Natural killer cell (primary cell): ENCODE measurements at places on chromosomes 11 and 22. TPM values are rescaled to one million over a fixed set of nuclear protein-coding genes. Genes with fewer than 3 reads are reported as not detected.

MS4A12 gene
- not detected for total RNA-seq

LRP4 gene
- total RNA-seq = not detected

- H3K27me3 ChIP-seq = no peaks in the 10 kb centered on the region
- H3K27ac ChIP-seq = no peak overlapping the region
- H3K4me3 ChIP-seq = no peak overlapping the region
- no peak for DNase-seq
- H3K36me3 ChIP-seq = no peaks in the 10 kb centered on the region
- no peaks in the 10 kb centered on the region for H3K4me1 ChIP-seq
Measured at GRCh38 chr11:38460896-38461295, 1862.9 kb upstream of the RAG2 start.

- H3K36me3 ChIP-seq = peaks cover 69% of the 10 kb centered on the region
- no peak for DNase-seq
Measured at GRCh38 chr22:41267958-41268357, 18.0 kb downstream of the RANGAP1 start.

GRCh38 chr11:72829884-72830533 lies 15.8 kb downstream of the ATG16L2 start:
- H3K36me3 ChIP-seq = peaks cover 34% of the 10 kb centered on the region
- no peak overlapping the region for H3K4me3 ChIP-seq
- H3K27ac ChIP-seq = no peak overlapping the region
- no peaks in the 10 kb centered on the region for H3K27me3 ChIP-seq
- peaks cover 20% of the 10 kb centered on the region for H3K4me1 ChIP-seq
- no peak for DNase-seq

- H3K36me3 ChIP-seq = no peaks in the 10 kb centered on the region
- no peak overlapping the region for H3K4me3 ChIP-seq
- no peak overlapping the region for H3K27ac ChIP-seq
- peaks cover 41% of the 10 kb centered on the region for H3K27me3 ChIP-seq
- DNase-seq = no peak
Measured at GRCh38 chr11:22341588-22341931, 3.4 kb downstream of the SLC17A6 start.

DNA sequence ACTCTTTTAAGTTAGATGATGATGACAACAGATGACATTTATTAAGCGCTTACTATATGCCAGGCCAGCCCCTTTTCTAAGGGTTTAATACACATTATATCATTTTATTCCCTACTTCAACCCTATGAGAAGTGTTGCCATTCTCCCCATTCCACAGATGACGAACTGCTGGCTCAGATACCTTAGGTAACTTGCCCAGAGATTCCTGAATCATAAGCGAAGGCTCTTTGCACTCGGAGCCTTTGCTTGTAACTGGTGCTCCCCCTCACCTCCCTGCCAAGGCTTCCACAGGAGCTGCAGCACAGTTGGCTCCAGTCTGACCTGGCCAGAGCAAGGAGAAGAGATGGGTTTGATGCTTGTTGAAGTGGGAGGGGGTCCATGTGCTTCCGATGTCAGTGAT lies 43.0 kb downstream of the DBX1 start:
- H3K27me3 ChIP-seq = no peaks in the 10 kb centered on the region
- no peak overlapping the region for H3K27ac ChIP-seq
- H3K36me3 ChIP-seq = no peaks in the 10 kb centered on the region
- no peak for DNase-seq
- no peak overlapping the region for H3K4me3 ChIP-seq
- H3K4me1 ChIP-seq = no peaks in the 10 kb centered on the region

- DNase-seq = no peak
- H3K4me1 ChIP-seq = no peaks in the 10 kb centered on the region
- no peak overlapping the region for H3K4me3 ChIP-seq
- no peak overlapping the region for H3K27ac ChIP-seq
- peaks cover 17% of the 10 kb centered on the region for H3K36me3 ChIP-seq
Measured at GRCh38 chr11:111737444-111738210, 28.6 kb downstream of the PPP2R1B start.

GRCh38 chr11:1623716-1624115 lies 1.8 kb upstream of the KRTAP5-4 start:
- no peaks in the 10 kb centered on the region for H3K27me3 ChIP-seq
- H3K36me3 ChIP-seq = no peaks in the 10 kb centered on the region
- H3K27ac ChIP-seq = no peak overlapping the region

DNA sequence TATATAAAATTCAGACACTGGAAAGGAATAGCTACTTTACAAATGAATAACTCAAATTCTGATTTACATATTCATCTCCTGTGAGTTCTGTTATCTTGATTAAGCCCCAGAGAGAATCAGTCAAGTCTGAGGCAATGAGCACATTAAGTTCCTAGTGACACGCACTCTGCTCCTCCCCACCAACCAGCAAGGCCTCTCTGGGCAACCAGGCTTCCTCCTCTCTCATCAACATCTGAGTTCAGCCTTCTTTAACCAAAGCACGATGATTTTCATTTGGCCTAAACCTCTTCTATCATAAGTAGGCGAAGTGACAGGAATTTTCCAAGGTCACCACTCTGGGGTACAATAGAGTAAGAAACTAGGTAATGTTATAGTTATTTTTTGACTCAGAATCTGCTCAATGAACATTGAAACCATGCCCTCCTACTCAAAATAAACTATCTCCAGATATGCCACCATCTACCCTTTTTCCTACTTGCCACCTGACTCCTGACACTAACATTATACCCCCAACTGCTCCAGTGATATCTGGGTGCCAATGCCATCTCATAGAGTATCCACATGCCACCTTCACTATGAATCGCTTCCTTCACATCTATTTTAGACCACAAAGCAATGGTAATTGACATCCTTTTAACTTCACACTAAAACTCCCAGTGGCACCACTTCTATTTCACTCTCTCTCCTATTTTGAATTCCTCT lies 114.8 kb downstream of the FAM76B start:
- no peak for DNase-seq
- no peak overlapping the region for H3K4me3 ChIP-seq
- H3K27me3 ChIP-seq = no peaks in the 10 kb centered on the region
- no peaks in the 10 kb centered on the region for H3K4me1 ChIP-seq
